ENCODE measurements at places on chromosomes 1 and 21.

DNA sequence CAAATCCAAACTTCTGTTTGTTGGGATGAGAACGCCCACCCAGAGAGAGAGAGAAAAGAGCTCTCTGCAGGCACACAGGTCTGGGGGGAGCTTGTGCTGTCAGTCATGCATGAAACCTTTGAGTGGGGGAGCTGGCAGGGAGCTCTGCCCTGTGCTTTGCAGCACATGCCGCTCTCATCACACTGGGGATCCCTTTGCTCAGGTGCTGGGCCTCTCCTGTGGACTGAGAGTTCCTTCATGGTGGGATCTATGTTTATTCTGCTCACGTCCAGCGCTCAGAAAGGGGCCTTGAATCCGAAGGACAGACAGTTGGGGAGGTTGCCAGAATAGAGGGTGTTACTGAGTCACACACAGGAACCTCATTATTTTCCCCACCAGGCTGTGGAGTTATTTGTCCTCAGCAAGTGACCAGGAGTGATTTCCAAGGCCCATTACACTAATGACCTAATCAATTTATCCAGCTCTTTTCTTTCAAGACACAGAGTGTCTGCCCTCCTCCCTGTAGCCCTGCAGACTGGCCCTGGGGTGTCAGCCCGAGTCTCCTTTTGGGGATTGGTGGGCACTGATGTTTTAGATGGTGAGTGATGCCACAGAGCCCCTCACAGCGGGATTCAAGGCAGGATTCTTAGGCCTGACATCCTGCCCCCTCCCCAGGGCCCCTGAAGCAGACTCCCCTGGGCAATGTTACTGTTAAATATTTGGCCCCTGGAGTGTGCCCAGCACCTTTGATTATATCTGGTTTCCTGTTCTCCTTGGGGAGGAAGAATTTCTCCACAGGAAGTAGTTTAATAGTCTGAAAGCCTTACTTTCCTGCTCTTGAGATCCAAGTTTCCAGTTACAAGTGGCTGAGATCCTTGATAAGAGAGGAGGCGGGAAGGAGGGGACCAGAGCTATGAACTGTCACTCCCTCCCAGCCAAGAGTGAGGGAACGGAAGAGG is 22.3 kb downstream of the MYBPH start:
- peak; percentile 85 for DNase-seq

DNA sequence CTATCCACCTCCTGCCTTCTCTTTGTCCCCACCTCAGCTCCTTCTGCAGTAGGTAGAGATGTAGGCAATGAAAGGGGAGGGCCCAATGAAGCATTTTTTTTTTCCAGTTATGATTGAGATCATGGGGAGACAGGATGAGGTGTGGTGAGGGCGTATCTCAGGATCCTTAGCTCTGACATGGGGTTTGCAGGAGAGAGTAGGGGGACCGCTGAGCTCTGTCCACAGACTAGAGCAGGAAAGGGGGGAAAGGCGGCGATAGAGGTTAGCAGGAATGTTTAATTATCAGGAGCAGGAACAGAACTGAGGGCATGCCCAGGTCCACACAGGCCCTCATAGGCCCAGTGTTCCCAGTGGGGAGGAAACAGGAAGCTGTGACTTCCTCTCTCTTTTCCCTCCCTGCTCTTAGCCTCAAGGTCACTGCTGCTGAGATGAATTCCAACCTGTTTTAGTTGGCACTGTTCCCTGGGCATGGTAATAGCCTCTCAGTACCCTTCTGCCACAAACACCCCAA is 901 bp upstream of the RXFP4 start:
- peak; percentile 42 for DNase-seq

GRCh38 chr1:167435484-167435883 is 82.8 kb downstream of the CD247 start:
- no peak for DNase-seq

GRCh38 chr1:165383067-165383466 is 26.6 kb upstream of the LMX1A start:
- peak; percentile 43 for DNase-seq

DNA sequence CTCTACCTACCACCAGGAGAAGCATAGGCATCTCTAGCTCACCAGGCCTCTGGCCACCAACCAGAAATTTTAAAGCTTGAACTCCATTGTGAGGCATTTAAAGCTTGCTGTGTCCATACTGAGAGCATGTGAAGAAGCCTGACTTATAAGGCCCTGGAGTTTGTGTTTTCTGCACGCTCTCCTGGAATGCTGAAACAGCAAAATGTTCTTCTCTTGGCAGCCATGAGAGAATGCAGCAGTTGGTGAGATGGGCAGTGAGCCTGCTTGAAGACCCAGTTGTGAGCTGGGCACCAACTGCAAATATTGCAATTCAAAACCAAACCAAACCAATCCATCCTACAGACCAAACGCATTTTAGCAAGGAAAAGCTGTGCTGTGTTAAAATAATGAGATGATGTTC is 170.0 kb upstream of the IVNS1ABP start:
- DNase-seq = no peak
